ENCODE measurements at places on chromosomes 2 and 18.

GRCh38 chr18:36809590-36810381 is 19.0 kb downstream of the TPGS2 start:
- peak; percentile 90 for ATAC-seq

DNA sequence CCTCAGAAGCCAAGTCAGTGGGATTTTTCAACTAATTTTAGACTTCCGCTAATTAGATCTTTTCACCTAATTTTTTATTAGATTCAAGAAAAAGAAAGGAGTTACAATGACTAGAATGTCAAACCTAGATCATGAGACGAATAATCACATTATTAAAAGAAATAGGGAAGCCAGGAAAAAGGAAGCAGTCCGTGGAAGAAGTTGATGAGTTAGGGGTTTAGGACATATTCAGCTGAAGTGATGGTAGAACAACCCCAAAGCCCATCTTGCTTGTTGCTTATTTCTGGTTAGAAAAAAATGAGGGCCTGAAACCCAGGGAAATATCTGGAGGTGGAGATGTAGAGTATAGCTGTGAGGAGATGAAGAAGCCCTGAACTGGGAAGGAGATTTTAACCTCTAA is 8.0 kb downstream of the KLF7 start:
- ATAC-seq: no peak

DNA sequence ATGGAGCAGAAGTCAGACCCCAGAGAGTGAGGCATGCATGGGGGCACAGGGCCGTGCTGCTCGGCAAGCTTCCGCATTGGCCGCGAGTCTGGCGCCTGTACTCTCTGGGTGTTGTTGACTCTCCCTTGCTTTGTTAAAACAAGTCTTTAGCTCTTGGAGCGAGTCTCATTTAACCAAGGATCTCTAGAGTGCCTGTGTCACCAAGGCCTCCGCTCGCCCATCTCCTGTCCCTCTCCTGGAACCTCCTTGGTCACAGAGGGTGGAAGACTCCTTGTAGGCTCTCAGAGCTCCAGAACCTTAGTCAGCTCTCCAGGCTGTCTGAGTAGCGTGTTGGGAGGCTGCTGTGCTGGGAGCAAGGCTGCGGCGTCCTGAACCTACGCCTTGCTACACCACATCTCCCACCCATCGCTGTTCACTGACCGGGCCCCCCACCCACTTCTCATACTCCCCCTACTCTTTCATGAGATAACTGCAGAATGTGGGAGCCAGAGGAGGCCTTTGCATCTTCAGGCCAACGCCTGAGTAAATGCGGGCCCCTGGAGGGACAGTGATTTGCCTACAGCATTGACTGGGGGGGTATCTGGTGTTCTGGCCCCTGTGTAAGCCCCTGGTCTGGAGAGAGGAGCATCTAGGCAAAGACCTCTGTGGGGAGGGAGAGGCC is 66.1 kb downstream of the CIB4 start:
- ATAC-seq: no peak

DNA sequence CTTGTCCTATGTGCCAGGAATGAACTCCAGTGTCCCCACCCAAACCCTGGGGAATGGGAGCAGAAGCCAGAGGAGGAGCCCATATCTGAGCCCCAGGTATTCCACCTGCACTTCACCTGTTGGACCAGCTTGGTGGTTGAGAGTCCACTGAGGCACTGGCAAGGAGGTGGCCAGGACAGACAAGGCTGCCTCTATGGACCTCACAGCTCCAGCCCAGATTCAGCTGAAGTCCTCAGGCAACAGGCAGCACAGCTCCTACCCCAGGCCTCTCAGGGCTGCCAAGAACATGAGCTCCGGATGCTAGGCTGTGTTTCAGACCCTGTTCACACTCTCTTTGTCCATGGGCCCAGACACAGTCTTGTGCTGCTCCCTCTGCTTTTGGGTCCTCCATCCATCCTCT is 2.9 kb upstream of the IL1F10 start:
- no peak for ATAC-seq

DNA sequence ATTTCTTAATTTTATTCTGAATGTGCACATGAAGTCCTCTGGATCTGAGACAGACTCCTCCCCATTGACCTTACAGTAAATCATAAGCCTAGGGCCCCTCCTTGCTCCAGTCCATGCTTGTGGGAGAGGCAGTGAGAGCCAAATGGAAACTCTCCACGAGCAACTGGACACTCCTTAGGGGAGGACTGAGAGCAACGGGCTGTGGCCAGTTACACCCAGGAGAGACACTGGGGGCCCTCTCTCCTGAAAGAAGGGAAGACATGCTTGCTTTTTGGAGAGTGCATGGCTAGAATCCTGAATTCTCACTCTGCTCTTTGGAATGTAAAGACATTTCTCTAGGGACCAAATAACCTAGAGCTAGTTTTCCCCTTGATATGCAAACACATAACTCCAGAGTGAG is 49.0 kb upstream of the BIN1 start:
- ATAC-seq: no peak

- ATAC-seq: no peak
These were observed 237.5 kb upstream of the SYT4 start for GRCh38 chr18:43514747-43515146.

All from activated CD4-positive, CD25-positive, alpha-beta regulatory T cell treated with anti-CD3 and anti-CD28 coated beads, Interleukin-2, amount 50 U/mL, for 24 hours (primary cell).